ENCODE measurements at places on chromosomes 7 and 10. TPM values are rescaled to one million over a fixed set of nuclear protein-coding genes. Genes with fewer than 3 reads are reported as not detected.

TEX47 gene
- not detected for total RNA-seq

VGF gene
- not detected for total RNA-seq

PPP1R17 gene
- not detected for total RNA-seq

ABCF2 gene
- 26.7 TPM for total RNA-seq

CNTNAP2 gene
- total RNA-seq = 0.40 TPM

COL28A1 gene
- total RNA-seq = 3.0 TPM

GGCT gene
- total RNA-seq = 14.9 TPM

DNA sequence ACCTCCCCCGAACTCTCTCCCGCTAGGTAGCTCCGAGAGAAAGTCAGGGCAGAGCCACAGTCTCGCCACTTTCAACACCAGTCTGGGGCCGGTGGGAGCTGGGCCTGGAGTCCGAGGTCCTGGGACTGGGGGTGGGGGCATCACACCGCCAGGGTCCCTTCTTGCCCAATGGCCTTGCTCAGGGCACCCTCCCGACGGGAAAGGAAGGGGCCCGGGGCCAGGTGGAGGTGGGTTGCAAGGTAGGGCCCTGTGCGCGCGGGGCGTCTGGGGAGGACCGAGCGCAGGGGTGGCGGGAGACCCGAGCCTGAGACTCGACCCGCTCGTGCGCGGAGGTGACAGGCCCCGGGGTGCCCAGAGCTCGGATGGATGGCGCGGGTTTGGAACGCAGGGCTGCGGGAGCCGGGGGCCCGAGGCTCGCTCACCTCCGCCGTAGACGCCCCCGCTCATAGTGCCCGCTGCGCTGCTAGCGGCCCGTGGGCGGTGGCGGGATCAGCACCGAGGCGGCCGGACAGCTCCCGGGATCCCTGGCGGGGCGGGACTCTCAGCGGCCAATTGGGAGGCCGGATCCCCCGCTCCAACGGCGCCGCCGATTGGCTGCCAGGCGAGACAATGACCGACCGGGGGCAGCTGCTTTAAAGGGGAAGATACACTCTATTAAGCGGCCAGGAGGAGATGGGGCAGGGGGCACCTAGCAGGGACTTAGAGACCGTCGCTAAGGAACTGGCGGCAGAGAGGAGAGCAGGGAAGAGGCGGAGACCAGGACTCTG, at the start of gene ACTL6B:
Gene ACTL6B (minus strand): TSS at position 541 of the 767 bp plus-strand sequence. CDS start 94 bp downstream, at position 447.
- peak; percentile 70 for DNase-seq

DNA sequence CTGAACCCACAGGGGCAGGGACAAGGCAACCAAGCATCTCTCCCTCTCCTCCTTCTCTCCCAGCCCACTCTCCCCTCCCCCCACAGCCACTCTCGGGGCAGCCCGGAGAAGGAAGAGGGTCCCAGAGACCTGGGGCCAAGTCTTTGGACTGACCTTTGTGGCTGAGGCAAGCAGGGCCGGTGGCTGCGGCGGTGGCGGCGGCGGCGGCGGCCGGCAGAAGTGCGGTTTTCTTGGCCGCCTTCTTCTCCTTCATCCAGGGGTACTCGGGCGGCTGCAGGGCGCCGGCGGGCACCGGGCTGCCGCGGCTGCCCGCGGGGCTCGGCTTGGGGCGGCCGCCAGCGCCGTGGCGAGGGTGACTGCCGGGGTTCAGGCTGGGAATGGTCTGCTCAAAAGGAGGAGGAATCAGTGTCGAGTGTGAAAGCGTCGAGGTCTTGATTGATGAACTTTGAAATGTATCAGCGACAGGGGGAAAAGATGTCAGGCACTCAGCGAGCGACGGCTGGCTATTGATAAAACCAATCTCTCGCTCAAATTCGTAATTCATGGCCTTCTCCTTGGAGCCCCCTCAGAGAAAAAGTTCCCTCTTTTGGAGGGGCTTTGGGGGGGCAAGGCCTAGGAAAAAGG, 414 bp downstream of the HOXA2 start:
- no peak for DNase-seq

GRCh38 chr10:47359101-47359500, 10.9 kb downstream of the RBP3 start:
- no peak for DNase-seq

- no peak for DNase-seq
These were observed 88.0 kb upstream of the CTTNBP2 start for GRCh38 chr7:117961235-117961634.

DNA sequence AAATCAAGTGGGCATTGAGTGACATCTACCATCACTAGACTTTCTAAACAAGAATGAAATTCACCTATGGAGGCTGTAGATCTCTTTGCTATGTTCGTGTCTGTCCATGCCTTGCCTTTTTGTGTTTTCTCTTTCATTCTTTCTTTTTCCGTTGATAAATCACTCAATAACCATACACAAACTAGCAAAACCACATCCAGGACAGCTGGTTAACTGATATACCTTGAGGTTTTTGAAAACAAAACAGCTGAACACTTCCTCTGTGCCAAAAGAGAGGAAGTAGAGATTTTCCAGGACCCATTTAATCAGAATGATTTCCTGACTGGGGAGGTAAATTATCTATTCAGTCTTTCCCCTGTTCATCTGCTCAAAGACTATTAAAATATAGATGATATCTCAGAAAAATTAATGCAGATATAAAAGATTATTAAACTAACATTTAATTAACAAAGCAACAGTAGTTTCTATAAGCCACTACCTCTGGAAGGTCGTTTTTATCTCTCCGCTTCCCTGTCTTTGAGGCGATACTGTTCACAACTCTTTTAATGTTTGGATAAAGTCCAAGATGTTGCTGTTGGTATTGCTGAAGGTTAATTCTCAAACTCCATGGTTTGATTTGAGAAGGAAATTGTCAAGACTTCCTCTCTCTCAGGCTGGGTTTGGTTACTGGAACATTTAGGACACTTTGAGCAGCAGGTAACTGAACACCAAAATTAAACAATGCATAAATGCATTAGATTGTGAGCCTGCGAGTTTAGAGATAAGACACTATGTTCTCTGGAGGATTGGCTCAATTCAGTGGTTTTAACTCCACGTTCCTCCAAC, 24.4 kb upstream of the C10orf67 start:
- no peak for DNase-seq

GRCh38 chr10:80046629-80047441, 31.6 kb upstream of the TMEM254 start:
- DNase-seq = peak; percentile 71

GRCh38 chr7:104272767-104273384, 55.5 kb upstream of the LHFPL3 start:
- no peak for DNase-seq

GRCh38 chr10:46282842-46283574, 3.8 kb upstream of the ANTXRL start:
- peak; percentile 88 for DNase-seq

- no peak for DNase-seq
These were observed 325.5 kb downstream of the SFMBT2 start for GRCh38 chr10:7085147-7085912.

DNA sequence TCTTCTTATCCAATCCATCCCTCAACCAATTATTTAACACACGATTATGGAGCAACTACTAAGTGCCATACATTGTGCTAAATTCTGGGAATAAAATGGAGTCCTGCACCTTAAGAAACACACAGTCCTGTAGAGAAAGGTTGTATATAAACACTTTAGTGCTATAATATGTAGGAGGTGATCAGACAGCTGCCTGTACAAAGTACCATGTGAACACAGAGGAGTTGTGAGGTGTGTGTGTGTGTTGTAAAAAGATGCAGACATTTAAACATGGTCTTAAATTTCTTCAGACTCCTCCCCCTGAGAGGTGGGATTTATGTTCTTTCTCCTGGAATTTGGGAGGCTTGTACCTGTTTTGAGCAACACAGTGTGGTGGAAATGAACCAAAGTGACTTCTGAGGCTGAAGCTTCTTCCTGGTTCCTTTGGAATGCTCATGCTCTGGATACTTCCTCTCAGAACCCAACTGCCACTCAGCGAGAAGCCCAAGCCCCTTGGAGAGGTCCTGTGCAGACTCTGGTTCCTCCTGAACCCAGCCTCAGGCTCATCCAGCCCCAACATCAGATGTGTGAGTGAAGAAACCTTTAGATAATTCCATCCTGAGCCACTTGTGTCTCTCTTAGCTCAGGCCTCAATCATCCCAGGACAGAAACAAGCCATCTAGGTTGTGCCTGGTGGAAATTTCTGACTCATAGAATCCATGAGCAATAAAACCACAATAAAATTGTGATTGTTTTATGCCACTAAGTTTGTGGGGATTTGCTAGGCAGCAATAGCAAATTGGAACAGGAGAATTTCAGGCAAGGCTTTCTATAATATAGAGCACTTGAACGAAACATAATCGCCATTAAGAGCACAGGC, 161.2 kb upstream of the FAM3C start:
- no peak for DNase-seq

DNA sequence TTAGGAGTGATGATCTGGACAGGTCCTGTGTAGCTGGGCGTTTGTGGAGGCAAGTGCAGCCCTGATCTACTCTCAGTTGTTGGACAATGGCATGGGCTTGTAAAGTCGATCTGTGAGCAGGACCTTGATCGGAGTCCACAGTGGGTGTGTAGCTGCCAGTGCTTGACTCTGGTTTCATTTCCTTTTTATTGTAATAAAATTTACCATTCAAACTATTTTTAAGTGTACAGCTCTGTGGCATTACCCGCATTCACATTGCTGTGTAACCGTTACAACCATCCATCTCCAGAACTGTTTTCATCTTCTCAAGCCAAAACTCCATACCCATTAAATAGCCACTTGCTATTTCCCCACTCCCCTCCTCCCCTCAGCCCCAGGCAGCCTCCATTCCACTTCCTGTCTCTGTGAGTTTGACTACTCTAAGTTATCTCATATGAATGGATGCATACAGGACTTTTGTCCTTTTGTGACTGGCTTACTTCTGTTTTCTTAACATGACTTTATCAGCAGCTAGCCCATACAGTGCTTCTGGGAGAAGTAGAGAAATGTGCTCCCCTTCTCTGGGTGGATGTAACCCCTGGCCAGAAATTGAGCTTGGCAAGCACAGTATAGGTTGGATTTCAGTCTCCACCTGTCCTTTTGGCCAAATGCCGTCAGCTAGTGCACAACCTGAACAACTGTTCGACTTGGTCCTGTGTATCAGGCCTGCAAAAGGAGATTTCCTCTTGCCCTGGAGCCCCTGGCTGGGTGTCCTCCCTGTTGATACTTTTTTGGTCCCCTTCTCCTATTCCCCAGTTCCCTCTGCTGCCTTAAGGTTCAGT, 180.0 kb downstream of the LRMDA start:
- no peak for DNase-seq

- no peak for DNase-seq
These were observed 14.0 kb upstream of the CTBP2 start for GRCh38 chr10:125174360-125174759.

- no peak for DNase-seq
These were observed 912.6 kb downstream of the GATA3 start for GRCh38 chr10:8967061-8967460.

GRCh38 chr10:115657161-115657860, 564.1 kb downstream of the ATRNL1 start:
- no peak for DNase-seq

- no peak for DNase-seq
These were observed 72.2 kb upstream of the TMEM140 start for GRCh38 chr7:135075716-135076115.

DNA sequence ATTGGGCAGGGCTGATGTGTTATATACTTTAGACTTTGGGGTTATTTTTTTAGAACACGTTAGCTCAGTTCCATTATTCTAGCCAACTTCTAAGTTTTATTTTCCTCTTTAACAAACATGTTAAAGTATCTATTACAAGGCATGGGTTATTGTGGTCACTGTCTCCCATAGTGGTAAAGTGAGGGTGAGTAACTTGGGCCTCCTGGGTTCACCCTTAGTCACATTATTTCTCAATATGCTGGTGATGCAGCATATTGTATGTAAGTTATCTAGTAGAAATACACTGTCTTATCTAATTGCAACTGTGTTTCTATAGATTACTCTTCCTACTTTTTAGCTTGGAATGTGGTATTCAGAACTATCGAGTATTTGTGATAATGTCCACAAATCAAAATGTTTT, 65.9 kb downstream of the BBS9 start:
- no peak for DNase-seq

Data from heart right ventricle (tissue), 16 donors.